B cell (primary cell): ENCODE measurements at places on chromosomes 1 and 21. TPM values are rescaled to one million over a fixed set of nuclear protein-coding genes. Genes with fewer than 3 reads are reported as not detected.

SLC30A10 gene
- 0.06 TPM in 1 of 2 replicates, not detected in the other for polyA plus RNA-seq

C1orf185 gene
- not detected in 2 replicates for polyA plus RNA-seq

NOS1AP gene
- polyA plus RNA-seq = not detected in 2 replicates

KPRP gene
- polyA plus RNA-seq = not detected in 2 replicates

AMY2B gene
- 32.6 and 48.3 TPM in 2 replicates for polyA plus RNA-seq

KISS1 gene
- polyA plus RNA-seq = not detected in 2 replicates

GFI1 gene
- 0.69 and 0.76 TPM in 2 replicates for polyA plus RNA-seq

CD5L gene
- polyA plus RNA-seq = not detected in 2 replicates

MROH9 gene
- polyA plus RNA-seq = not detected in 2 replicates

HES2 gene
- polyA plus RNA-seq = not detected in 2 replicates

FMO4 gene
- polyA plus RNA-seq = 2.5 and 3.2 TPM in 2 replicates

CFAP107 gene
- polyA plus RNA-seq = not detected in 2 replicates

SFT2D2 gene
- polyA plus RNA-seq = 13.0 and 20.3 TPM in 2 replicates

DNA sequence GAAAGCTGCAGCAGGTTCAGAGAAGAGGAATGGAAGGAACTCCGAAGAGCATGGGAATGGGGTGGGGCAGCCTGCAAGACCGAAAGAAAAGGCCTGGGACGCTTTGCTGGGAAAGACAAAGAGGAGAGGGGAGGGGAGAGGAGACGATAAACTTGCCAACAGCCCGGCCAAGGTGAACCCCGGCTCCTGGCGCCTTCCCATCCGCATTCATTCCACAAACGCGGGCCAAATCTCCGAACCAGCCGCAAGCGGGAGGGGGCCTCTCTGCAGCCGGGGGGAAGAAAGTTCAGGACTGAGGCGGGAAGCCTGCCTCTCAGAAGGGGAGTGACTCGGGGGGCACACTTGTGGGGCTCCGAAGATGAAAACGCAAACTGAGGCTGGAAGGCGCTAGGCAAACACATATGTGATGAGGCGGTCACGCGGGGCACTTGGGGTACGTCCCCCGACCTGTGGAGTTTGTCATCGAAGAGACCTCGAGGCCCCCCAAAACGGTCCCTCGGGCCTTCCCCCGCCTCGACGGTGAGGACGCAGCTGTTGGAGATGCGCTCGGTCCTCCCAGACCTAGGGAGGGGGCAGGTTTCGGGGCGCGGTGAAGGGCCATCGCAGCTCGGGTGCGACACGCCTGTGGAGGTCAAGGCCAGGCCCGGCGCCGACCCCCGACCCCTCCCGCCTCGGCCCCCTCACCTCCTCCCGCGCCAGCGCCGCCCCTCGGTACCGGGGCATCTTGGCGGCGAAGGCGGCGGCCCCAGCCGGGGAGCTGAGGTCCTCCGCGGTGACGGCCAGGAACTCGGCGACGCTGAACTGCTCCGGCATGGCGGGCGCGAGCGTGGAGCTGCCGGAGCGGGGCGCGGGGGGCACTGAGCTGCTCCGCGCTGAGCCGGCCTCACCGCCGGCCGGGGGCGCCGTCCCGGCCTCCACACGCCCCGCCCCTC, at the start of gene ASAP3:
TSS of gene ASAP3 (minus strand) at position 859 of the 932 bp plus-strand sequence. CDS start at position 813, 46 bp downstream.
- peak; percentile 79 for DNase-seq

GRCh38 chr1:921011-921837, 2.5 kb upstream of the SAMD11 start:
- DNase-seq = peak; percentile 69

DNA sequence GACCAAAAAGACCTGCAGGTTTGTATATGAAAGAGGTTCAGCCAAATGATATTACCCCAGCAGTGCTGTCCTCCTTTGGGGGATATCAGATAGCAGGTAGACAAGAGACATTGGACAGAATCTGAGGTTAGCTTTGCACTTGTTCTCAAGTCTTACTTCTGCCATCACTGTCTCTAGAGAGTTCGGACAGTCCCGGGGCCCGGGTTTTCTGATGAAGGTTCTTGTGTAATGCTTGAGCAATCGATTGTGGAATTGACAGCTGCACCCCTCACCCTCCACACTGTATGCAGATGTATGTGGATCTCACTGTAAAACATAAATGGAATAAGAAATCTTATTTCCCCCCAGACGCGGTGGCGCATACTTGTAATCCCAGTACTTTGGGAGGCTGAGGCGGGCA, 56.2 kb upstream of the MORC3 start:
- DNase-seq = peak; percentile 38

GRCh38 chr1:23472351-23473036, 11.5 kb downstream of the ASAP3 start:
- DNase-seq = no peak

GRCh38 chr1:237105826-237106225, 63.8 kb downstream of the RYR2 start:
- DNase-seq = no peak

- no peak for DNase-seq
These were observed 27.5 kb upstream of the DNAJC6 start for GRCh38 chr1:65281846-65282245.

DNA sequence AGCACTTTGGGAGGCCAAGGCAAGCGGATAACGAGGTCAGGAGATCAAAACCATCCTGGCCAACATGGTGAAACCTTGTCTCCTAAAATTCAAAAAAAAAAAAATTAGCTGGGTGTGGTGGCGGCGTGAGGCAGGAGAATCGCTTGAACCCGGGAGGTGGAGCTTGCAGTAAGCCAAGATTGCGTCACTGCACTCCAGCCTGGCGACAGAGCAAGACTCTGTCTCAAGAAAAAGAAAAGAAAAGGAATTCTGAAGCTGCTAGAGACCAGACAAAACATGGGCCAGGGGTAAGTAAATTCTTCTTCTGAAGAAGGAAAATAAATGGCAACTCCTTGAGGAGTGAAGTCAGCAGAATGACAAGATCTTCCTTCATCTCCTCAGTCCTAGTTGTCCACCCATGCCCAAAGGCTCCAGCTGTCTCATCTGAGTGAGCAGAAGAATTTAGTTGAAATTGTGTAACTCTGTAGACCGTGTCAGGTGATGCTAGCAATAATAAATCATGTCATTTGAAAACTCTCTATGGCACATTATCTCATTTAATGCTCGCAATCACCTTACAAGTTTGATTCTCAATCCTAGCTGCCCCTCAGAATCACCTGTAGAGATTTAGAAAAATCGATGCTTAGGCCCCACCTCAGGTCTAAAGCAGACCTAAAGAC, 14.3 kb downstream of the PDZK1 start:
- no peak for DNase-seq

DNA sequence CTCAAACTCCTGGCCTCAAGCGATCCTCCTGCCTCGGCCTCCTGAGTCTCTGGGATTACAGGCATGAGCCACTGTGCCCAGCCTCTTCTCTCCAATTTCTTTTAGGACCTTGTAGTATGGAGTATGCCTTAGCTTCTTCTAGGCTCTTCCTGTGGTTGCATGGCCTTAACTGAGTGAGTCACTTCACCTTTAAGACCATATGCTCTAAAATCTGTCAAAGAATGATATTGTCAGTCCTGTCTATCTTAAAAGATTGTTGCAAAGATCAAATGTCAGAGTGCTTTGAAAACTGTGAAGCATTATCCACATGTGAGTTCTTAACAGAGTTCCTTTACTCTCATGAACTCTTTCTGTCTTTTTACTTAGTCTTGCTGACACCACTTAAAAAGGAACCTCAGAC, 37.2 kb downstream of the ATP2B4 start:
- DNase-seq = no peak

DNA sequence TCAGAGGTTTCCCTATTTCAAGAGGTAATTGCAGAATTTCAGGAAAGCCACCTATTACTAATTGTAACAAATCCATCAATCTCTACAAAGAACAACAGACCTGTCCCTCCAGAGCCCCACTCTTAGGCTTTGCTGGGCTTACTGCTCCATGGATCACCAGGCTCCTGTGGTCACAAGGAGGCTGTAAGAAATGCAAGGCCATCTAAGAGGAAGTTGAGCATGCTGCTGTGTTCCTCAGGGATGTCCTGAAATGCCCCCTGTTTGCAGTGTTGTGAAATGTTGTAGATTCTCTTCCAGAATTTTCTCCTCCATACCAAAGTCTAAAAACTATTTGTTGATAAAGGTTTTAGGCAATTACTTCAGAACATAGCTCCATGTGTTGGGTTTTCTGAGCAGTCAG, 24.4 kb upstream of the DUSP23 start:
- DNase-seq = no peak

DNA sequence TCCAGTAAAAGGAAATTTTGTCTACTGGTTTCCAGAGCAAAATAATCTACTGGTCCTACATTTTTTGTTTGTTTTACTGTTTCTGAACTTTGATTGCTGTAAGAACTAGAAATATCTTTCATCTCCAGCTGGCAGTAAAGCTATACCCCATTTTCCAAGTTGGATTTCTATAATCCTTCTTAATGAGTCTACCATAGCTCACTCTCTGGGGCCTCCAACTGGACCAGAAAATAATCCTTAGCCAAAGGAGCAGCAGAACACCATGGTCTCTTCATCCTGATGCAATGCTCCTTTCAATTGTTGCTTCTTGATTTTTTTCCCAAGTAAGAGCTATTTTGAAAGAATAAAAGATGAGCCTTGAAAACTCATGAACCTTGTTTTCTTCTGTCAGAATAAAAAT, 110.0 kb upstream of the COL11A1 start:
- no peak for DNase-seq

GRCh38 chr1:109712321-109712864, 342 bp downstream of the GSTM5 start:
- no peak for DNase-seq

- DNase-seq = no peak
These were observed 182.2 kb downstream of the AJAP1 start for GRCh38 chr1:4836574-4836973.

DNA sequence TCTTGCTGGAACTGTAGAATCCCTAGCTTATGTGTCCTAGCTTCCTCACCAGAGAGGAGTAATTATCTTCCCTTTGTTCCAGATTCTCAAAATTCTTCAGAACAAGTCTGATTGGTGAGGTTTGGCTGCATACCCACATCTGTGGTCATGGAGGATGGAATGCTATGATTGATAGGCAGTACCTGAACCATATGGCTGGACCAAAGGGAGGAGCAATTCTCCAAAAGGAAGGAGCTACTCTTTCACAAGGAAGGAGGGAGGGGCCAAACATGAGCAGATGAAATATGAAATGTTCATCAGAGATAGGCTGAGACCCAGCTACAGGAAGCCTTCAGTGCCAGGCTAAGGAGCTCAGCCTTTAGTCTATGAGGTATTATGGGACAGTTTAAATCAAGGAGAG, 5.0 kb upstream of the RNF19B start:
- no peak for DNase-seq

GRCh38 chr1:210377731-210378333, 49.1 kb downstream of the HHAT start:
- no peak for DNase-seq

GRCh38 chr1:164733070-164733469, 174.1 kb downstream of the PBX1 start:
- DNase-seq = no peak

DNA sequence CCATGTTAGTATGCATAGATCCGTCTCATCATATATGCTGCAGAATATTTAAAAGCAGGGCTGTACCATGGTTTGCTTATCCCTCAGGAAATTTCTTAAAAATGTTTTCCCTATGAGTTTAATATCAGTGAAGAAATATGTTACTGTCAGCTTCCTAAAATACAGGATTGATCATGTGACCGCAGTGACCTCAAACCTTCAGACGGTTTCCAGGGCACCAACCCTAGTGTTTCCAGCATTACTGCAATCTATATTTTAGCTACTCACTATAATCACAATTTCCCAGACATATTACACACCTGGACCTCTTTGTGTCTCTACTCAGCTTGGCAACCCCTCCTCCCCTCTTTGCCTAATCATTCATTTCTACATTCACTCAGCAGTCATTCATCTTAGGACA, 7.7 kb upstream of the SDHB start:
- DNase-seq = no peak

DNA sequence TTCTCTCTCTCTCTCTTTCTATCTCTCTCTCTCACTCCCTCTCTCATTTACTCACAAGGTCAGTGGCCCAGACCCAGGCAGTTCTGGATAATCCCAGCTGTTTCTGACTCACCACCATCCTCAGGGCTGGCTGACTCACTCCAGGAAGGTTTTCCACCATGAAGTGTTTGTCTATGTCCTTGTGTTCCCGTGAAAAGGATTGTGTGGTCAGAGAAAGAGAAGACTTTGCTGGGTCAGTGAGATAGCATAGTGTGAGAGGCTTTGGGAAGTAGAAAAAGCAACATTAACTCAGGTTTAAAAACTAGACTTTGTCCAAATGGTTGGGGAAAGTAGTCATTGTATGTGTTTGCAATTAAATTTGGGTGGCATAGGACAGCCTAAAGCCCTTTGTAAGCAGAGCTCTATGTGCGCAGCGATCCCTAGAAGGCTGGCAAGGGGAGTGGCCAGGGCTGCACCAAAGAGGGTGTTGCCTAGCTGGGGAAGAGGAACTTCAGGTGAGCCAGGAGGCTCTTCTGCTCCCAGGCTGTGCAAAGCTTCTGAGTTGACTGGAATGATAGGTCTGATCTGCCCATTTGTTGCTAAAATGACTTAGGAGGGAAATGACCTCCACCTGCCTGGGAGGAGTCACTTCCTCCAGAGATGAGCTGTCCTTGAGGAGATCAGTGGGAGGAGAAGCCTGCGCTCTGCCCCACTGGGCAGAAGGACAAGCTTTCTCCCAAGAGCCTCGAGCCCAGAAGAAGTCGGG, 4.9 kb upstream of the CAPN2 start:
- DNase-seq = no peak

- no peak for DNase-seq
These were observed 14.1 kb upstream of the KIAA0040 start for GRCh38 chr1:175206687-175207086.

- no peak for DNase-seq
These were observed 39.3 kb downstream of the TAS1R2 start for GRCh38 chr1:18819986-18820790.

- DNase-seq = no peak
These were observed 48.9 kb upstream of the SLC2A1 start for GRCh38 chr1:43007377-43008114.

GRCh38 chr21:32930673-32931072, 95.1 kb upstream of the OLIG2 start:
- no peak for DNase-seq

GRCh38 chr1:109877317-109877771, 33.3 kb upstream of the CSF1 start:
- no peak for DNase-seq

DNA sequence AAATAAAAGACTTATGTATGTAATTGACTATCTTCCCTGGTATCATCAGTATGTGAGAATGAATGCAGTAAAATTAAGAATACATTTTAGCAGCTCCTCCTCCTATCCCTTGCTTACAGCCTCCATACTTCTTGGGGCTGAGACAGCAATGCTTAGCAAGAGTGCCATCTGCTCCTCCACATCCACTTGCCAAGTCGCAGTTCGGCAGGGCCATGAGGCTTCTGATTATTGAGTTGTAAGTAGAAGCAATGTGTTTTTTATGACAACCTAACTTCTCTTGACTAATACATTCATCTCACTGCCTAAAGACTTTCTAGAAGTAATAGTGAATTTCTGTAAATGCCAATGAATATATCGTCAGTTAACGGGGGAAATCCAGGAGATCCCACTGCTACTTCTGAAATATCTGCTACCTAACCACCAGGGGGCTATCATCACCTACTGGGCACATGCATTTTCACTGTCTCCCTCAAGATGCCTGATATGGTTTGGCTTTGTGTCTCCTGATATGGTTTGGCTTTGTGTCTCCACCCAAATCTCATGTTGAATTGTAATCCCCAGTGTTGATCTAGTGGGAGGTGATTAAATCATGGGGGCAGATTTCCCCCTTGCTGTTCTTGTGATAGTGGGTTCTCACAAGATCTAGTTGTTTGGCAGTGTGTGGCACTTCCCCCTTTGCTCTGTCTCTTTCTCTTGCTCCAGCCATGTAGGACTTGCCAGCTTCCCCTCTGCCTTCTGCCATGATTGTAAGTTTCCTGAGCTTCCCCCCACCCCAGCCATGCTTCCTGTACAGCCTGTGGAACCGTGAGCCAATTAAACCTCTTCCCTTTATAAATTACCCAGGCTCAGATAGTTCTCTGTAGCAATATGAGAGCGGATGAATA, 59.6 kb downstream of the EXTL2 start:
- peak; percentile 21 for DNase-seq
